Heart left ventricle (tissue), 16 donors: ENCODE measurements at places on chromosomes 16 and 17. TPM values are rescaled to one million over a fixed set of nuclear protein-coding genes. Genes with fewer than 3 reads are reported as not detected.
A peak's percentile ranks its signal among the peaks of the same experiment; 100 is the strongest.

The CCDC40 gene
- 6.4 TPM for total RNA-seq

The SLC46A1 gene
- total RNA-seq = 4.4 TPM

The TP53TG3 gene
- not detected for total RNA-seq

The ANKRD40CL gene
- not detected for total RNA-seq

The LLGL2 gene
- 3.4 TPM for total RNA-seq

The ASPSCR1 gene
- 21.3 TPM for total RNA-seq

The FADS6 gene
- total RNA-seq = not detected

The SLC12A3 gene
- not detected for total RNA-seq

The ZNF469 gene
- 0.53 TPM for total RNA-seq

The C16orf96 gene
- 0.19 TPM for total RNA-seq

DNA sequence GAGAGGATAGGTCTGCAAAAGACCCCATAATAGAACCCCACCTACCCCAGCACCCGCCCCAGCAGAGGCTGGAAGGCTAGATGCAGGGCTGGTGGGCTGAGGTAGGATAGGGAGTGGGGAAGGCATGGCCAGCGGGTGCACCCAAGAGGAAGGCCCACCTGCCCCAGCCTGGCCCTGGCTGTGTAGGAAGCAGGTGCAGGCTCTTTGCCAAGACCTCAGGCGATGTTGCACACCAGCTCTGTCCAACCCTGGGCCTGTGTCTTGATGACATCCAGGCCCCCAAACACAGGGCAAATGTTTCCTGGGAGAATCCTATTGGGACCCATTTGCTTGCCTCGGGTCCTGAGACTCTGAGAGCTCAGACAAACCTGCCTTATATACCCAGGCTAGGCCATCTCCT is 12.2 kb downstream of the UNC119 start:
- no peak for DNase-seq

- DNase-seq = no peak
Observed at GRCh38 chr17:80645706-80646325, 101.2 kb downstream of the RPTOR start.

DNA sequence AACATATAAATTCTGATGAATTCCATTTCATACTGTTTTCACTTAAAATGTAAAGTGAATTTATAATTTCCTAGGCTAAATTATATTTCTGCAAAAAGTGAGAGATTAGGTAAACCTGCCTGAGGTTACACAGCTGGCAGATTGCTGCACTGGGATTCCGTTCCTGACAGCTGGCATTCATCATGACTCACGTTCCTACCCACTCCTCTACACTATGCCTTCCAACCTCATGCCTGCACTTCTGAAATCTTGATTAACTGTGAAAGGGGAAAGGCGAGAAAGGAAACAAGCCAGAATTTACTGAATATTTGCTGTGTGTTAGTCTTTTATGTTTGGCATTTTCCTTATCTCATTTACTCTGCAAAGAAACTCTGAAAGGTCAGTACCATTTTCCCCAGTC is 73.3 kb upstream of the MON1B start:
- DNase-seq = no peak

GRCh38 chr17:1227917-1228780 is 42.1 kb upstream of the BHLHA9 start:
- DNase-seq = peak; percentile 71

DNA sequence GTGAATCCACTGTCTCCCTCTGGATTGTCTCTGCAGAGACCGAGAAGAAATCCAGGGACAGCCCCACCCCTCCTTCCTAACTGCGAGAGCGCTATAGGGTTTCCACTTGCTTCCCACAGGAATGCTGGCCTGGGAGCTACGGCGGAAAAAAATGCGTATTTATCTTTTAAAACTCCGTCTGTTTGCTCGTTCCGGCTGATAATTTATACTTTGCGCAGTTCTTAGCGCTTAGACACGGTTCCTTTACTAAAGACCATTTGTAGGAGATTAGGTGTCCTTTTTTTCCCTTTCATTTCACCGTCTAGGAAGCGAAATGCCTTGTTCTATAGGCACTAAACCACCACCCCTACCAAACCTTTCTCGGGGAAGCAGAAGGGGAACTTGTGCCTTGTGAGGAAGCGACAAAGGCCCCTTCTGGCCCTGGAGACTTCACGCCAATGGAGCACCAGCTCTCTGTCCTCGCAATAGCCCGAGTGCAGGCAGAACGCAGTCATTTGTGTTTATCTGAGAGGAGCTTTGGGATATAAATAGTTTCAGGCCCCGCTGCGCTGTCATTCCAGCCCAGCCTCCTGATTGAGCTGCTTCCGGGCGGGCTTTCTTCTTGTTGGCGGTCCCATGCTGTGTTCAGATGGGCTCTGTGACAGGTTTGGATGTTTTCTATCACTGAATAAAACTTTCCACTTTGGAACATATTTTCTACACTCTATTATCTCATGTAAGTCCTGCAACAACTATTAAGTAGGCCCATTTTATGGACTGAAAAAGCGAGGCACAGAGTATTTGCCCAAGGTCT is 791 bp upstream of the SUPT4H1 start:
- peak; percentile 67 for DNase-seq

- DNase-seq = no peak
Observed at GRCh38 chr17:58329035-58329809, 627 bp upstream of the TSPOAP1 start.

DNA sequence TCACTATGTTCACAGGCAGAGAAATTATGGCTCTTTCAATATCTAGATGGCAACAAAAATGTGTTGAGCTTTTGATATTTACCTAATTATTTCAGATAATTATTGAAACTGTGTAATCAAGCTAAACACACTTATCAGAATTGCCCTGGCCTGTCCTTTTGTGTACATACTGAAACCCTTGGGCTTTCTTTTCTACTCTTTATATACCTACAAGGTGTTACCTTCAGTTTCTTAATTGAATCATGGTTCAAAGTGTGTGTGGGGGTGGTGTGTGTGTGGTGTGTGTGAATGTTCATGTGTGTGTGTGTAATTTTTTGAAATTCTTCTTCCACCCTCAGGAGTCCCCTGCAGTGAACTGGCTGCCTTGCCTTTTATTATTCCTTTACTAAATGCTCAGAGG is 506.8 kb upstream of the SOX9 start:
- DNase-seq = no peak

GRCh38 chr16:1152123-1152638 is 725 bp upstream of the CACNA1H start:
- DNase-seq = no peak

- peak; percentile 45 for DNase-seq
Observed at GRCh38 chr17:81976332-81977210, 858 bp upstream of the ASPSCR1 start.

DNA sequence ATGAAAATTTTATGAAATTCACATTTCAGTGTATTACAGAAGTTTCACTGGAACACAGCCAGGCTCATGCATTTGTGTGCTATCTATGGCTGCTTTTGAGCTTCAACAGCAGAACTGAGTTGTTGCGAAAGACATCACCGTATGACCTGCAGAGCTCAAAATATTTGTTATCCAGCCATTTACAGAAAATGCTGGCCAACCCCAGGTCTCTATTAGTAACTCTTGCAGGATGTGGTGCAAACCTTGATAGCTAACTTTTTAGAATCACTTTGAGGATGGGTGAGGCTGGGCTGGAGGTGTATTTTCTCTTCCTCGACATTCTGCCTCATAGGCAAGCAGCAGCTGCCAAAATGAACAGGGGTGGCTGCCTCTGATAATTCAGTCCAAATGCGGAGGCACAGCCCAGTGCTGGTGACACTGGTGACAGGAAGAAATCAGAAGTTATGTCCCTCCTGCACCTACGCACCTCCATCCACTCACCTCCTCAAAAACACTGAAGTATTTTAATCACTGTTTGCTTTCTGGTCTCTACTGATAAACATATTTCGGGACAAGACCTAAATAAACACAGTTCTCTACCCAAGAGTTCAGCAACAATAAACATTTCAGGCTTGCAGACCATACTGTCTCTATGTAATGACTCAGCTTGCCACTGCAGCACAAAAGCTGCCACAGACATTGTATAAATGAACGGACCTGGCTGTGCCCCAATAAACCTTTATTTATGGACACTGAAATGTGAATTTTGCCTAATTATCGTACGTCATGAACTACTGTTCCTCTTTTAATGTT is 28.5 kb downstream of the ARHGAP17 start:
- DNase-seq = peak; percentile 77

DNA sequence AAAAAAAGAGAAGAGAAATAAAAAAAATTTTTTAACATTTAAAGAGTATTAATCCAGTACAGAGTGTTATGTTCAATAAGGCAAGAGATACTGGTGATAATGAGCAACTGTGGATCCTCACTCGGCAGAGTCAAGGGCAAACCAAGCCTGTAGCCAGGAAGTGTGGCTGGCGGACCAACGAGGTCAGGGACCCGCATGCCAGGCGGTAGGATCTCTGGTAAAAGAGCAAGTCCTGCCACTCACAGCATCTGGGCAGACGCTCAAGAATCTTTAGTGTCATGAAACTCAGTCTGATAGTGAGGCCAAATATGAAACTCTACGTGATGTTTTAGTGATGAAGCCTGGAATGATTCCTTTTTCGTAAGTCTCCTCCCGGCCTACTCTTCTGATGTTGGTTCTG is 8.3 kb upstream of the GEMIN4 start:
- DNase-seq = peak; percentile 68

- no peak for DNase-seq
Observed at GRCh38 chr17:32870969-32871368, 6.0 kb downstream of the MYO1D start.

GRCh38 chr17:81612172-81612970 is 24.5 kb downstream of the NPLOC4 start:
- peak; percentile 39 for DNase-seq

DNA sequence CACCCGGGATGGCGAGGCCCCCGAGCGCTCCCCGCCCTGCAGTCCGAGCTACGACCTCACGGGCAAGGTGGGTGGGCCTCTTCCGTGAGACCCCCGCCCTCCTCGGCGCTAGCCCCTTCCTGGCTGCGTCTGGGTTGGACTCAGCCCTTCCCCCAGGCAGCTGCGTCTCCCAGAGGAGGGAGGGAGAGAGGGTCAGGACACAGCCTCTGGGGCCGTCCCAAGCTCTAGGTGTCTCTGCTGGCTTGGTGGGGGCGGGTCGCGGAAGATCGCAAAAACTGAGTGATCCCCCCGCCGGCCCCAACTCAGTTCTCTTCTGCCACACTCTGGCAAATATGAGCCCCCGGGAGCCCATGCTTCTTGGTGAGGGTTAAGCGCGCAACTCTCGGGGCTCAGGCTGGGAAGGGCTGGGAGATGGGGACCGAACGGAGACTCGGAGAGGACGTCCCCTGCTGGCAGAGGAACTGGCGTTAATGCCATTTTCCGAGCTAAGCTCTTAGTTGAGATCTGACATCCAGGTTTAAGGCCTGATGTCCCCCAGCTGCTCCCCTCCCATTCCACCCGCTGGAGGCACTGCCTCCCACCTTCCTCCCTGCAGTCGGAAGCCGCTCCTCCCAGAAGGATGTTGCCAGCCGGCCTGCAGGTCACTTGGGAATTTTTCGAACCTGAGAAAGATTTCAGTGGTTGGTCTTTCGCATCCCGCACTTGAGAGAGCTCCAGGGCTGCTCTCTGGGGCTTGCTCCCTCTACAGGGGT is 419 bp downstream of the RAB37 start:
- DNase-seq = no peak

- no peak for DNase-seq
Observed at GRCh38 chr17:43431714-43432523, 33.1 kb downstream of the ARL4D start.

DNA sequence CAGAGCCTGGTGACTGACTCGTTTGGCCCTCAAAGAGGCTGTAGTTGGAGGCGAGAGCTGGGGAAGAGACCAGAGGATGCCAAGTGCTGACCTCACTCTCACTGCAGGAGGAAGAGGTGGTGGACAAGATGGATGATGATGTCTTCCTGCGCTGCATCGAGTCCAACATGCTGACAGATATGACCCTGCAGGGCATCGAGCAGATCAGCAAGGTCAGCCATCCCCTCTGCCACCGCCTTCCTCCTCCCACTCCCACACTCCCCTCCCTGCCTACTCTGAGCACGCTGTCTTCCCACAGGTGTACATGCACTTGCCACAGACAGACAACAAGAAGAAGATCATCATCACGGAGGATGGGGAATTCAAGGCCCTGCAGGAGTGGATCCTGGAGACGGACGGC is 26.9 kb downstream of the POLR2A start:
- DNase-seq = no peak

- DNase-seq = no peak
Observed at GRCh38 chr16:86872833-86873232, 294.5 kb downstream of the FOXL1 start.

DNA sequence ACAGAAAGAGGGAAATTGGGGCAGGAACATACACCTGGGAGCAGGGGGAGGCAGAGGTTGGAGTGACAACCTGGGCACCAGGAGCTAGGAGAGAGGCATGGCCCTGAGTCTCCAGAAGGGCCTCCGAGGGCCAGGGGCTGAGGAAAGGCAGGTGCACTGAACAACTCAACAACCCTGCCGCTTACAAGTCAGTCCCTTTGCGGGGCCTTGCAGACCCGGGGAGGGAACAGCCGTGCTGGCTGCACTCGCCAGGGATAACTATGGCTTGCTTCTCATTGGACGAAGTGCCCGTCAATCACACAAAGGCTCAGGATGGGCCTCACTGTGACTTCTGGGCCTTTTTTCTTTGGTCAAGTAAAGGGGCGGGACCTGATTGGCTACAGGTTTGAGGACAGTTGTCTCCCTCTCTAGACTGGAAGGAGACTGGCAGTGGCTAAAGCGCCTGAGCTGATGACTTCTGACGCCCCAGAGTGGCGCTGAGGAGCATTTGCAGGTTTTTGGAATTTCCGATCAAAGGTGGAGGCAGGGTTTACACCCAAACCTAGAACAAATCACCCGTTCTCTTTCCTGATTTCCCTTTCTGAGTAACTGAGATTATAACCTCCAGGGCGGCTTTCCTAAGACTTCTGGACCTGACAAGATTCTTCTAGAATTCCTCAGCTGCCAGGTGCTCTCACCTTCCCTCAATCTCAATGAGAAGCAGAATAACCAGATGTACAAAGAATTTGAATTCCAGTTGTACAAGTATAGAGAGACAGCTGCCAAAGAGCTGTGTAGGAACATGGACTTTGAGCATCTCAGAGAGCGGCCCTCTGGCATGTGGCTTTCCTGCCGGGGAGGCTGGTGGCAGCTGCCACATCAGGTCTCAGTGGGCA is 27.6 kb upstream of the ST6GALNAC2 start:
- no peak for DNase-seq

GRCh38 chr16:75070012-75070841 is 46.4 kb downstream of the LDHD start:
- DNase-seq = peak; percentile 76

GRCh38 chr17:4262703-4263102 is 1.1 kb downstream of the ANKFY1 start:
- DNase-seq = no peak

DNA sequence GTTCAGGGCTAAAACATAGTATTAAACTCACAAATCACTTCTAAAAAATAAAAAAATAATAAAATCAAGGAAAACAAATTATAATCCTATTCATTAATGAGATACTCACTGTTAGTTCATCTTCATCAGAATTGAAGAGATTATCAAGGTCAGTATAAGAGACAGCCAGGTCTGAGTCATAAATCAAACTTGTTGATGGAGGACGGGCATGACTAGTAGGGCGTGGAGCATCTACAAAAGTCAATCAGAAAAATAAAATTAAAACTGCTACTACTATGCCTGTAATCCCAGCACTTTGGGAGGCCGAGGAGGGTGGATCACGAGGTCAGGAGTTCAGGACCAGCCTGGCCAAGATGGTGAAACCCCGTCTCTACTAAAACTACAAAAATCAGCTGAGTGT is 59.1 kb upstream of the INTS2 start:
- no peak for DNase-seq
